Posterior vena cava (tissue), 2 donors: ENCODE measurements at places on chromosomes 16 and 17.

- DNase-seq, result no peak
Measured at GRCh38 chr17:70521821-70522256, 352.5 kb downstream of the KCNJ2 start.

DNA sequence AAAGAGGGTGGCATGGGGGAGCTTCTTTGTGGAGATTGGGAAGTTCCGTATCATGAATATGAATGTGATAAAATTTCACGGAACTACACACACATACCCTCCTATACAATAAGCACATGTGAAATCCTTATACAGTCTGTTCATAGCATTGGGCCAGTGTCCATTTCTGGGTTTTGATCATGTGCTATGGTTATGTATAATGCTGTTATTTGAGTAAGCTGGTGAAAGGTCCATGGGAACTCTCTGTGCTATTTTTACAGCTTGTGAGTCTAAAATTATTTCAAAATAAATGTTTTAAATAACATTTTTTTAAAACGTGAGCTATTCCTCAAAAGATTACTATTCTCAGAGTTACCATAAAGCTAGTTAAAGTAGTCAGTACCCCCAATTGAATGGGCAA is 205.2 kb upstream of the CACNG5 start:
- DNase-seq, result no peak

DNA sequence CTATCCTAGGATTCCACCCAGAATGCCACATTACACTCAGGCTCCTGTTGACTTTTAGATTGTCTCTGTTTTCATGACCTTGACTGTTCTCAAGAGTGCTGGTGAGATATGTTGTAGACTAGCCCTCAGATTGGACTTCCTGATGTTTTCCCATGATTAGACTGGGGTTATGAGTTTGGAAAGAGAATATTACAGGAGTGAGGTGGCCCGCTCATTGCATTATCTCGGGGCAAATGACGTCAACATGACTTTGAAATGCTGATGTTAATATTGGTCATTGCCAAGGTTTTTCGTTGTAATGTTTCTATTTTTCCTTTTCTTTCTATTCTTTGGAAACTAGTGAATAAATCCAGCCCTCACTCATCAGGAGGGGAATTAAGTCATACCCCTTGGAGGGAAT is 355.7 kb upstream of the MON1B start:
- no peak for DNase-seq

GRCh38 chr17:36593656-36594316 is 2.1 kb downstream of the DHRS11 start:
- peak; percentile 41 for DNase-seq

- no peak for DNase-seq
Measured at GRCh38 chr17:1506649-1507267, 9.7 kb downstream of the INPP5K start.

- DNase-seq, result no peak
Measured at GRCh38 chr17:55462711-55463110, 41.1 kb upstream of the MMD start.

- DNase-seq, result peak; percentile 95
Measured at GRCh38 chr17:58331815-58332777, 3.5 kb upstream of the TSPOAP1 start.

- peak; percentile 87 for DNase-seq
Measured at GRCh38 chr17:13931800-13932460, 137.4 kb upstream of the COX10 start.

GRCh38 chr16:79265701-79266100 is 334.8 kb downstream of the MAF start:
- no peak for DNase-seq

- DNase-seq, result no peak
Measured at GRCh38 chr17:29766796-29767327, 144.2 kb upstream of the CORO6 start.

DNA sequence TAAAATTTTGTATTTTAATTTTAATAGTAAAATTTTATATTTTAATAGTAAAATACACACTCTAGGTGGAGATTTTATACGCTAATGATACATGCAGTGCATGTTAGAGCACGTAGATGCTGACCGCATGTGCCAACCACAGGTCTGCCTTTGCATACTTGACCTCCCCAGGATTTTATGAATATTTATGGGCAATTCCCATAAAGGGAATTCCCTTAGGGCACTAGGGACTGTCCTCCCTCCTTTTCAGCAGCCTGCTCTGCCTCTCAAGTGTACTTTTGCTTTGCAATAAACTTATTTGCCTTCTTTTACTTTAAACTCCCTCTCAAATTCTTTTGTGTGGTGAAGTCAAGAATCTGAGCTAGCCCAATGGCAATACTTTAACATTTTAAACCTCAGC is 217.7 kb upstream of the CDH8 start:
- no peak for DNase-seq

GRCh38 chr16:89456419-89456959 is 33.9 kb downstream of the ANKRD11 start:
- DNase-seq, result no peak

GRCh38 chr16:2005646-2006045 is 4.0 kb downstream of the ZNF598 start:
- no peak for DNase-seq

GRCh38 chr17:18951941-18952842 is at the start of gene SLC5A10:
Gene SLC5A10 (plus strand): TSS chr17:18952165. CDS start chr17:18952206, 41 bp downstream.
- peak; percentile 72 for DNase-seq

GRCh38 chr16:1108299-1109252 is 12.5 kb upstream of the C1QTNF8 start:
- DNase-seq, result no peak

DNA sequence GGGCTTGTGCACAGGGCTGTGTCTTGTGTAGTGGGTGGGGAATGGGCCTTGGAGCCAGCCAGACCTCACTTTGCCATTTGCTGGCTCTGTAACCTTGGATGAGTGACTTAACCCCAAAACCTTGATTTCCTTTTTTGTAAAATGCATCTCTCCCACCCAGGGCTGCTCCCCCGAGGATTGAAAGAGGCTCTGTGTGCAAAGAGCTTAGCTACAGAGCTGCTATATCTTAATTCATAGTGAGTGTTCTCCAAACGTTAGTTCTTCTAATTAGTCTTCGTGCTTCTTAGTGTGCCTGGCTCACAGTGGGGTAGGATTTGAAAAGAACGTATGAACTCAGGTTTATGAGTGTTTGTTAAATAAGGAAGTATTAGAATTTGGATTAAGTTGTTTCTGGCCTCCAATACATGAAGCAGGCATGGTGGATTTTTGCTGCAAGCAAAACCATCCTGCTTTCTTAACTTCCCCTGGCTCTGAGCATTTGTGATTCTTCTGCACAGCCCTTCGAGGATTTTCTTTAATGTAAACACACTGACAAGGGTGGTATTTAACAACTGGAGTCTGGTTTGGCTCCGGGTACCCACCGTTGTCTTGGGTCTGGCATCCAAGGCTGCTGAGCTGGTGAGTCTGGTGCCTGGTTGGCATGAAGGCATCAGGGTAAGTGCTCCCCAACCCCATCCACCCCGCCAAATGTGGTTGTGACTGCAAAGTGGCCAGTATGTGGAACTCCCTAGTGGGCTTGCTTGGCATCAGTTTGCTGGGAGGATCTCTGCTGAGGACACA is 29.7 kb downstream of the KSR1 start:
- no peak for DNase-seq

DNA sequence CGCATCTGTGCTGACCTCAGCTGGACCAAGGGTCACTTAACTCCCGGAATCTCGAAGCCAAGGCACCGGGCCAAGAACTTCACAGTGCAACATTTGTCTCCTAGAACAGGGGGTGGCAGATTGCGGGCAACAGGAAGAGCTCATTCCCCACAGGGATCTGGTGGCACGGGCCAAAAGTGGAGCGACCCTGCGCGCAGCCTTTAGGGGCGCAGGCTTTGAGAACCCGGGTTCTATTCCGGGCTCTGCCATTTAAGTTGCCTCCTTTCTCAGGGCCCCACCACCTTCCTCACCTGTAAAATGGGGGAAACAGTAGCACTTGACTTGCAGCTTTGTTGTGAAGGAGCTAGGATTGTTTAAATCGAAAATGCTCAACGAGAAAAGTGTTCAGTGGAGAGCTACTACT is 651 bp downstream of the SHMT1 start:
- peak; percentile 85 for DNase-seq

DNA sequence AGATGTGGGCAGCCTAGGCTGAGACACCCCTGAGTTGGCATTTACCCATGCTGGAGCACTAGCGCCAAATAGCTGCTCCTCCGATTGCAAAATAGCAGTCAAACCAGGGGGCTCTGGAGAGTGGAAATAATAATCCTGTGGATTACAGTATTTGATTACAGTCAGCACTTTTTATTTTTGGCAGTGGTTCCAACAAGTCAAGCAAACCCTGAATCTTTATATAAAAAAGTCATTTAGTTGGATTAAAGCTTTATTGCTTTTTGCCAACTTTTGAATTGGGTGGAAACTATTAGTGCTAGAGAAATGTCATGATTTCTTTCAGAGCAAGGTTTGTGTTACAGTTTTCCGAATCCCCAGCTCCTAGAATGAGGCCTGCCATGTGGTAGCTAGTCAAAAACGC is 99.3 kb upstream of the FAM20A start:
- DNase-seq, result no peak

GRCh38 chr17:15119968-15120367 is 145.2 kb downstream of the PMP22 start:
- no peak for DNase-seq

DNA sequence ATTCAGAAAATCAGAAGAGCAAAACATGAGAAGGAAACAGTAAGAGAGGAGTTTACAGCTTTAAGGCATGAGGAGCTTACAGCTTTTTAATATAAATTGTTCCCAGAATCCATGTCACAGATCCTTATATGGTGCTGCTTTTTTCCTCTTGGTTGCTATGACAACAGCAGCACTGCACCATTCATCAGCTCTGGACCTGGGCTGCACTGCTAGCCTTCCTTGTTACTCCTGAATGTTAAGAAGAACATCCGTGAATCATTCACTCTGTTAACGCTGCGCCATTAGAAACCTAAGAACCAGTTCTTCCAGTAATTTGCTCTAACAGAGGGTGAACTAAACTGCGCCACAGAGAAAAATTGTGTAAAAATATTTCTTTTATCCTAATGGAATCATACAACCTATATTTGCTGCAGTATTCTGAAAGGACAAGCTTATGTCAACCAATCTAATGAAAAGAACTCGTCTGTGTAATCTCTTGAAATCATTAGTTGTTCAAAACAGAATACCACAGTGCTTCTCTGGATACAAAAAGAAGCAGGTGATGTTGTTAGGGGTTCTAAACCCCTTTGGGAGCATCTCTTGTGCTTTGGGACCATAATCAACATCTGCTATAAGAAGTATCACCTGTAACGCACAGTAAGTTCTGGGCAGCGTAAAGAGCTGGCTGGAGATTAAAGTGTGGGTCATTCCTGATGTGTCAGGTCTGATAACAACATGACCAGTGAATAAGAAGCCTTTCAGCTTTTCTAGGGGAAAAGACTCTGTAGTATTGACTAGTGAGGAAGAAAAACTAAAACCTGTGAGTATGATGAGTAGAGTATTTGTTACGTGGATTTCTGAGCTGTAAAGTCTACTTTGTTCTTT is 151.2 kb downstream of the TANC2 start:
- no peak for DNase-seq

- peak; percentile 70 for DNase-seq
Measured at GRCh38 chr16:75481475-75481874, 13.8 kb downstream of the CHST6 start.

DNA sequence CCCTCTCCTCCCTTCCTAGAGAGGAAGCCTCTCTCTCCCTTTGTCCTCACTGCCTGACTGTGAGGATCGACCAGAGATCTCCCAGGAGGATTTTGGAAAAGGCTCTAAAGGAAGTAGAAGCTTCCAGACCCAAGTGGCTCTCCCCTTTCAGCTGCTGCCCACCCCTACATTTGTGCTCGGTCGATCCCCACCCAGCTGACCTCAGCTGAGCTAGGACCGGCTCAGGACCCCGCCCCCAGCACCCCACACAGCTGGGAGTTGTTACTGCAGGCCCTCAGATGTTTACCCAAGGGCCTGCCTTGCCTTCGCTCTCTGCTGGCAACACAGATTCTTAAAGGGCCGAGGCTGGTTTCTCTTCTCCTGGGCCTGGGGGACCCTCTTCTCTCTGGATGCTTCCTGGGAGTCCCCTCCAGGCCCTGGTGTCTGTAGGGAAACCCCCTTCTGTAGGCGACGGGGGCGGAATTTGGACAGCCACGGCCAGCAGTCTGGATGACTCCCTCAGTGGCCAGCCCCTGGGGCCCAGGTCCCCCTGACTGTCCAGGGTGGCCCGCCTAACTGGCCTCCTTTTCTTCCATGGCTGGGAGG is 26.9 kb upstream of the TIMP2 start:
- DNase-seq, result no peak

DNA sequence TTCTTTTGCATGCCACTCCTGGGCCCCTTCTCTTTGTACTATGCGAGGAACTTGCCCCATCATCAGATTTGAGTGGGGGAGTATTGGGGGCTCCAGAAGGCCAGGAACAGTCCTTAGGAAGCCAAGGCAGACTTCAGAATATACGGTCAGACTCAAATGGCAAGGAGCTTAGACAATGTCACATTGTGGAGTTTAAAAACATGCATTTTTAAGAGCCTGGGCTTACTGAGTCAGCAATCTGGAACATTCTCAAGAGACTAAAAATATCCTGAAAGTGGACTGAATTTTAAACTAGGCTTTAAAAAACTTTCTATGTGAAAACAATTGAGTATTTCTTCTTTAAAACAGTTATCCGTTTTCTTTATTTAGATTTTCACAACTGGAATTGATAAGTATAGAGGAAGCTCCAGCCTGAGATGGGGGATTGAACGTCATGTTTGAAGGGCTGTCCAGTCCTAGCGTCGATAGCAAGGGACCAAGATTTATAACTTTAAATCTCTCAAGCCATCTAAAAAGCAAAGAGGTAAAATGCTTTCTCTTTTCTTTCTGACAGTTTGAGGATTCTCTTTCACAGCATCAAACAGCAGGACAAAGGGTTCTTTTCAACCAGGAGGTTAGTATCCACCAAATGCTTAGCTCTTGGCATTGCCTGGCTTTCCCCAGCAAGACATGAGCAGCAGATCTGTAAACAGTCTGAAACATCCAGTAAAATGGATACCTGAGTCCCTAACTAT is 45.8 kb upstream of the CDRT4 start:
- DNase-seq, result no peak

GRCh38 chr16:3518292-3518985 is 17.6 kb downstream of the CLUAP1 start:
- no peak for DNase-seq

GRCh38 chr16:57167953-57168352 is 17.9 kb downstream of the PSME3IP1 start:
- no peak for DNase-seq

GRCh38 chr17:40373999-40374398 is 9.5 kb upstream of the GJD3 start:
- no peak for DNase-seq
